Thyroid gland (tissue), 4 donors: ENCODE measurements at places on chromosomes 7 and 10. TPM values are rescaled to one million over a fixed set of nuclear protein-coding genes. Genes with fewer than 3 reads are reported as not detected.

The SLC13A1 gene
- not detected for total RNA-seq

The TMEM270 gene
- total RNA-seq = not detected

The CDNF gene
- total RNA-seq = 9.4 TPM

The VPS50 gene
- 37.2 TPM for total RNA-seq

The CHAT gene
- total RNA-seq = not detected

The HOXA9 gene
- 0.63 TPM for total RNA-seq
